Endodermal cell (in vitro differentiated cells): ENCODE measurements at places on chromosomes 6 and 20.

- DNase-seq = no peak
Observed at GRCh38 chr6:73955800-73956199, 259.8 kb downstream of the CD109 start.

- DNase-seq = no peak
Observed at GRCh38 chr6:99308788-99309187, 40.7 kb downstream of the FAXC start.

DNA sequence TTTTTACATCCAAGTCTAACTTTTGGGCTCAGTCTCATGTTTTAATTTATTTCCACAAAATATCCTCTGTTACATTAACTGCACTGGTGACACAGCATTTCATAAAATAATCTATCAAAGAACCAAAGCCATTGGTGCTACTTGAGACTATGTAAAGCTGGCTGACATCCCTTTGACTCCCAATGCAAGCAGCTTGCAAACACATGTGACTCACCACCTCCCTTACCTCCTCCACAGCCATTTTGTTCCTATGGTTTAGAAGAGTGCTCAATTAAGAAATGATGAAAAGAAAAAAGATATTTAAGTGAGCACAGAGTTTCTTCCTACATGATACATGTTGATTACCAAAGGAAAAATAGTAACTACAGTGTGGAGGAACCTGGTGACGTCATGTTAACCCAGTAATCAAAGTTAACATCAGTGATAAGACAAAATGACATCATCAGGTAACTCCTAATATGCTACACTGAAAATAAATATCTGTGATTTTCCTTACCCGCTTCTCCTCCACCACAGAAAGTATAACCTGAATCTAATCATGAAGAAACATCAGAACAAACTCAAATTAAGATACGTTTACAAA, 53.3 kb upstream of the LGSN start:
- no peak for DNase-seq

DNA sequence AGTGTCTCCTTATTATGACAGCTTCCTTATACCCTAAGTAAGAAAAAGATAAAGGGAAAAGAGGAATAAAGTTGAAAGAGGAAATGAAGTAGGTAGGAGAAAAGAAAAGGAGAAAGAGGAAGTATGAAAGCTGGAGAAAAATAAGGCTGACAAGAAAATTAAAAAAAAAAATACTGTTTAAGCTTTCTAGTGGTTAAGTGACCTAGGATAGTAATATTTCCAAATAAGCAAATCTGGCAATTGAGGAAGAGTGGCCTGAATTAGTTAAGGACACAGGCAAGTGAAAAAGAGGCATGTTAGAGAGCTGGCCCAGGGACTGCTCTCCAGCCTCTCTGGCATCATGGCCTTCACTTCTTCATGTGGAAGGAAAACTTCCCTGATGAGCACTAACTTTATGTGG, 76.5 kb upstream of the ADGRF1 start:
- DNase-seq = no peak

DNA sequence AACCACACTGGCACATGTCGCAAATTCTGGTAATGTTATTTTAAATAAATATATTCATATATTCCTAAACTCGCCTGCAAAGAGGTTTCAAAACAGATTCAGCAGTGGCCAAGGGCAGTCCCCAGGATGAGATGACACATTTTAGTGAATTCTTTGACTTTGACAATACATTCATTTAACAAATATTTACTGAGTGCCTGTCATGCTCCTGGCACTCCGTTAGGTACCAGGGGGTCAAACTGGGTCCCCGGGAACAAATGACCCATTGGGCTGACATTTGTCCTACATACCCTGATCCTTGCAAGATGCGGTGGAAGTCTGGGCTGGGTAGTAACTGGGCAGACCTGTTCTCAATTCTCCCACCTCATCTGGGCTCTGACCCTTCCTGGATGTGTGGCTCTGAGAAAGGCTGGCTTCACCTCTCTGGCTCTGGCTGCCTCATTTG, 74.9 kb downstream of the FYN start:
- DNase-seq = no peak

GRCh38 chr20:46622165-46622564, 29.1 kb downstream of the SLC13A3 start:
- no peak for DNase-seq

DNA sequence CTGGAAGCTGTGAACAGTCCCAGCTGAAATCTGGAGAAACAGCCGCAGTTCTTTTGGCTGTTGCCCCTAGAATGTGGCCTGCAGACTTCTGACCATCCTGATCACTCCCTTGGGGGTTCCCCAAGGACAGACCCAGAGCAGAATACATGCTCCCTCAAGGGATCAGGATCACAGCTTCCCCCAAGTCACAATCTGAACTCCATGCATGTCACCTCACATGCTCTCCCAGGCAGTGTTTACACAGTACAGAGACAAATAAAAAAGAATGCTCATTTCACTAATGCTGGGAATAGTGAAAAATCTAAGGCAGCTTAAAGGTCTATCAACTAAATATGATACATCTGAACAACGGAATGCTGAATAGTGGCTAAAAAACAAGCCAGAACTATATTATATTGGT, 20.5 kb downstream of the SPAG4 start:
- no peak for DNase-seq

- DNase-seq = peak; percentile 92
Observed at GRCh38 chr6:41278699-41279405, 7.6 kb downstream of the TREM1 start.

GRCh38 chr6:110874880-110875547, 429 bp downstream of the AMD1 start:
- DNase-seq = peak; percentile 67

DNA sequence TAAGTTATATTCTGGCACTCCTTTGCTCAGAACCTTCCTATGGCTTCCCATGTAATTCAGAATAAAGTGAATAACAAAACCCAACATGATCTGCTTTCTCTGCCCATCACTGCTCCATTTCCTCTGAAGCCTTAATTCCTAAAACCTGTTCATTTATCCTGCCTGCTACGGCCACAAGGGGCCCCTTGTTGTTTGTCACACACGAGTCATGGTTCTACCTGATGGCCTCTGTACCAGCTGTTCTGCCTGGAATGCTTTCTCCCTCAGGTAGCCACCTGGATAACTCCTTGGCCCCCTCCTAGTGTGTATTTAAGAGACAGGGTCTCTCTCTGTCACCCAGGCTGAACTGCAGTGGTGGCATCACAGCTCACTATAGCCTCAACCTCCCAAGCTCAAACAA, 26.8 kb downstream of the ERGIC3 start:
- peak; percentile 82 for DNase-seq

DNA sequence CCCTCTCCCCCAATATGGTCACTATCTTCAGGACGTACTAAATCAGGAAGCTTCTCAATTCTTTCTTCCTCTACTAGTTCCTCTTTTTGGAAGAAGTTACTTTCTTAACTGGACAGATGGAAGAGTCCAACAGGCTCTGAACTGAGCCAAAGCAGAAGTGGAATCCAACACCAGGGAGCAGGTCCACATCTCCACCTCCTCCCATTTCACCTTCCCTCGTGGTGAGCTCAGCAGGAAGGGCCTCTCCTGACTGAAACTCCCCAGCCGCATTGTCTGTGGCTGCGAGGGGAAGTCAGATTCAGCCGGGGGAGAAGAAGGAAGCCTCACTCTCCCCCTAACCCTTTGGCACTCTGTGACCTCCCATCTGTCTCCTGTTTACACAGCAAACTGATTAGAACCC, 63.8 kb upstream of the UST start:
- DNase-seq = no peak

DNA sequence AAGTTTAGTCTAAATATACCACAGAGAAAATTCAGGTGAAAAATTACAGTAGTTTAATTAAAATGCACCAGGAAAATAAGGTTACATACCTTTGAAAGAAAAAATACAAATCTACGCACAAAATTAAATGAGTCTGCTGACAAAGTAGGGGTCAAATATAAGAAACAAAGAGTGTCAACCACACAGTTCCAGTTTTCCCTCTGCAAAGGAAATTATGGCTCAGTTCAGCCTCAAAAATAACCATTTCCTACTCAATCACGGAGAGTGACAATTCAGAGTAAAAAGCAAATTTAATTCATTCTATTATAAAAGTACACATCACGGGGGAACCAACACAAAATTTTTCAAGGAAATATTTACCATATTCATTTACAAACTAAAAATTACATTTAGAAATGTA, 124.8 kb downstream of the PTPRK start:
- DNase-seq = no peak

DNA sequence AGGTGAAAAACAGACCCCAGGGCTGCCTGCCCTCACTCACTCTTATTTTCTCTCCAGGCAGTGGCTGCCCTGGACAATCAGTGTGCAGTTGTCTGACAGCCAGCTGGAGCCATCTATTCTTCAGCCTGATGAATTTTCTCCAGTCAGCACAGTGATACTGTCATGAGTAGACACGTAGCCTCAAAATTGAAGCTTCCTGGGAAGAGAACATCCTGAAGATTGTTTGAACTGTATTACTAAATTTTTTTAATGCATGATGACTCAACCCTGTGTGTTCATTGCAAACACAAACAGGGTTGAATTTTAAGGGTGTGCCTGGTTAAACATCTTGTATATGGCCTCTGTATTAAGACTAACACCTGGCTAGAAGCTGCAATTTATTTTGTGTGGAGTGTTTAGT, 49.8 kb upstream of the STXBP5 start:
- no peak for DNase-seq

DNA sequence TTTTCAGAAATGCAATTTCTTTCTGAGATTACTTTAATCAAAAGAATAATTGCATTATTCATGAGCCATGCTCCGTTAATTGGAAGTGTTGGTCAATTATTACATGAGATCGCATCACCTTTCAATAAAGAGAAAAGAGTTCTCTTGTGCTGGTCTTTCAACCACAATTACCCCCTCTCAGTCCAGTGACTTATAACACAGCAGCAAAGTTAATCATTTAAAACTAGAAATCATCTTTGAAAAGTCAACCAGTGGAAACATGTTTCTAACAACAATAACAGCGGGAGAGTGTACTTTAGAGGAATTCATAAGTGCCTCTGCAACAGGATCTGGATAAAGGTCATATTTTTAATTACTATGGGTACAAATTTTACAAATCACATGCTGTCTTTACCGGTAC, 384.4 kb upstream of the AGPAT4 start:
- DNase-seq = no peak

DNA sequence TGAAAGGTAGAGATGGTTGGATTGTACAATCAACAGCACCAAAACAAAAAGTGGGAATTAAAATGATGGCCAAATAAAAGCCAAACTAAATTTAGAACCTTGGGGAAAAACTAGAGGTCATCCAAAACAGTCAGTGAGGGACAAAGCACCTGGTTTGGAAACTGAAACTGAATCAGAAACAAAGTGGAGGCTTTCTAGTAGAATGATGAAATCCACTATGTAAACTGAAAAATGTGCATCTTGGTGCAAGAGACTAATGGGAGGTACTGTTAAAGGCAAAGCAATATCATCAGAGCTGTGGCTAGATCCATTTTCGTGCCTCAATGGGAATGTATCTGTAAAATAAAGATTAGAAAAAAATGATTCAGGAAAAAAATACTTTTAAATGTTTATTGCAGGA, 380.0 kb upstream of the GJE1 start:
- DNase-seq = no peak

GRCh38 chr6:139940741-139941729, 566.6 kb upstream of the CITED2 start:
- DNase-seq = no peak

- peak; percentile 59 for DNase-seq
Observed at GRCh38 chr6:166949528-166950442, 6.6 kb downstream of the RNASET2 start.

DNA sequence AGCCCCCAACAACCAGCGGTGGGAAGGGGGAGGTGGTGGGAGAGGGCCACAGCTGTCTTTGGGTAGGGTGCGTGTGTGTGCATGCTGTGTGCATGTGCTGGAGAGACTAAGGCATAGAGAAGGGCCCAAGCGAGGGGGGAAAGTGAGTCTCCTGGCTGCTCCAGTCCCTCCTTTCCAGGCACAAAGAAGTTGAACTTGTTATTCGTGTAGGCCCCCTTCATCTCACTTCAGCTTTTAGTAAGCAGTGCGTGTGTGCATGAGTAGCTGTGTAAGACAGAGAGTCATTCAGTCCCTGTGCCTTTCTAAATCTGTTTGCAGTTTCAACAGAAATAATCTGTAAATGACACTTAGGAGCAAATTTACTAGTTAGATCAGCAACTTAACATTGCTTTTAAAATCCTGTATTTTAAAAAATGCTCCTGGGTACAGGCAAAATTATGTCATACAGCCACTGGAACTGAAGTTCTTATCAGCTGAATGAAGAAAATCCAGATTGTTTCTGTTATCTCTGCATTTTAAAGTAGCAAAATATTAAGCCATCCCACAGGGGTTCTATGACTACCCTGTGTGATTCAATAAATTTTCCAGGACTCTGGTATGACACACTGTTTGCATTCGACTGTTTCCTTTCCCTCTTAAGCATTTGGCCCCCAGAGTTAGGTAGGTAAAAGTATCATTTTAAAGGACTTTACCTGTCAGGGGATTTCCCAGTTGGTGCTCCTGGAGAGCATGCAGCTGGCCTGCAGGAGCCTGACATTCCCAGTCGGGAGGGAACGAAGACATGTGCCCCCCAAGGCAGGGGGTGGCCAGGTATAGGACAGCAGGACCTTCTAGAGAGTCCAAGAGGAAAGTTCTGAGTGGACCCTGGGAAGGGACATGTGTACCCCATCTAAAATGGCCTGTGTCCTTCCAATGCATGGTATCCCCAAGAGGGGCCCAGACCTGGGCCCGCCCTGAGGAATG, 39.0 kb downstream of the MTRES1 start:
- peak; percentile 48 for DNase-seq

- DNase-seq = no peak
Observed at GRCh38 chr6:20877008-20877937, 343.0 kb downstream of the CDKAL1 start.

DNA sequence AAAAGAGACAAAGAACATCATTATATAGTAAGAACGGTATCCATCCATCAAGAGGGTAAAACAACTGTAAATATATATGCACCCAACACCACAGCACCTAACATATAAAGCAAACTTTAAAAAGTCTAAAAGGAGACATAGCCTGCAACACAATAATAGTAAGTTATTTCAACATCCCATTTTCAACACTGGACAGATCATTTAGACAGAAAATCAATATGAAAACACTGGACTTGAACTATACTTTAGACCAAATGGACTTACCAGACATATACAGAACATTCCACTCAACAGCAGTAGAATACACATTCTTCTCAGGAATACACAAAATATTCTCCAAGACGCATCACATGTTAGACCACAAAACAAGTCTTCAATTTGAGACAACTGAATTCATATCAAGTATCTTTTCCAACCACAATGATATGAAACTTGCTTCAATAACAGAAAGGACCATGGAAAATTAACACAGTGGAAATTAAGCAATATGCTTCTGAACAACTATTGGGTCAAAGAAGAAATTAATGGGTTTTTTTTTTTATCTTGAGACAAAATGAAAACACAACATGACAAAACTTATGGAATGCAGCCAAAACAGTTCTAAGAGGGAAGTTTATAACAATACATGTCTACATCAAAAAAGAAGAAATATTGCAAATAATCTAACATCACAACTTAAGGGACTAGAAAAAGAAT, 23.9 kb upstream of the ASF1A start:
- no peak for DNase-seq

DNA sequence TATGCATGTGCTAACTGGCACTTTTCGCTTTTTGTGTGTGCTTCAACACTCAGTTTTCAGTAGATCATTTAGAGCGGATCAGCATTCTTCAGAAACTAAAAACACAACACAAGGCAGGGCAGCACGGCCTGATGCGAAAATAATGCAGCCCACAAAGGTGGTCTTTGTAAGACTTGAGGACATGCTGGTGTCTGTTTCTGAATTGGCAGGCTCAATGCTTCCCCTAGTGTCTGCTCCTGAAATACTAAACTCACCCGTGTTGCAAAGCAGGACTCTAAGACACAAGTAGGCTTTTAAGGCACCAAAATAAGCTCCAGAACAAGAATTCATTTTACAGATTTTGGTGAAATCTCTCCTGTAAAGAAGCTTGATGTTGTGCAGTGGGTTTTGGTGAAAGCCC, 676.5 kb downstream of the TENT5A start:
- DNase-seq = peak; percentile 73
